Iris pigment epithelial cell (primary cell): ENCODE measurements at places on chromosomes 6 and 20.
A peak's percentile ranks its signal among the peaks of the same experiment; 100 is the strongest.

GRCh38 chr6:142458836-142459235 is 157.0 kb downstream of the ADGRG6 start:
- no peak for DNase-seq

- peak; percentile 11 for DNase-seq
Observed at GRCh38 chr20:61353261-61354000, 101.4 kb downstream of the CDH4 start.

GRCh38 chr6:20811109-20811761 is 277.0 kb downstream of the CDKAL1 start:
- peak; percentile 99 for DNase-seq

DNA sequence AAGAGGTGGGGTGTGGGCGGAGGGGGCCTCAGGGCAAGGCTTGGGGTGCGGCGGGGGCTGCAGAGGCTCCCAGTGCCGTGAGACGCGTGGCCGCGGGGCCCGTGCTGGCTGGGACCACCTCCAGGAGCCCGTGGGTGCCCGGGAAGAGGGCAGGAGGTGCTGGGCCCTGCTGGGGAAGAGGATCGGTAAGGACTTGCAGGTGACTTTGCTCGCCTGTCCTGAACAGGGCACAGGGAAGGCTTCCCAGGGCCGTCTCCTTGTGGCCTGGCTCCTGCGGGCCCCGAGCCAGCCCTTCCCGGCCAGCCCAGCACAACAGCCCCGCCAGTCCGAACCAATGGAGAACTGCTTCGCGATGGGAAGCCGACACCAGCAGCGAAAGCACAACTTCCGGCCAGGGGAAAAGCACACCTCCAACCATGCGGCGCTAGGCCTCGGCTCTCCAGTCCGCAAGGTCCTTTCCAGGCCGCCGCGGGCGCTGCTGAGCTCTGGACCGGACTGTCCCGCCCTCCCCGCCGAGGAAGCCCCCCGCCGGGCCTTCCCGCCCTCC is 32.3 kb downstream of the IRF4 start:
- DNase-seq, result no peak

DNA sequence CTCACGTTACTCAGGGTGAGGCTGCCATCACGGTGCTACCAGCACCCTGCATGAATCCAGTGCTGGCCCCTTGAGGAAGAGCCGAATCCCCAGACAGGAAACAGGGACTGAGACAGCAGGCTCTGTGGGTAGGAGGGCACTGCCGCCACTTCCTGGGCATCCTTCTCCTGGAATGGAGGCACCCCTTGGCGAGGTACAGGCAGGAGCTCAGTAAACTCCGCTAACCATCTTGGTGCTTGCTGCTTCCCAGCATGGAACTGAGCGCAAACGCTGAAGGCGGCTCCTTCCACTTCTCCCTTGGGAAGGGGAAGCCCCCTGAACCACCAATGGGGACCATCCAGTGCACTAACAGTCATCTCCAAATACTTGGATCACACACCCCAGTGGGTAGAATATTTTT is 13.5 kb upstream of the CCDC167 start:
- DNase-seq, result no peak

DNA sequence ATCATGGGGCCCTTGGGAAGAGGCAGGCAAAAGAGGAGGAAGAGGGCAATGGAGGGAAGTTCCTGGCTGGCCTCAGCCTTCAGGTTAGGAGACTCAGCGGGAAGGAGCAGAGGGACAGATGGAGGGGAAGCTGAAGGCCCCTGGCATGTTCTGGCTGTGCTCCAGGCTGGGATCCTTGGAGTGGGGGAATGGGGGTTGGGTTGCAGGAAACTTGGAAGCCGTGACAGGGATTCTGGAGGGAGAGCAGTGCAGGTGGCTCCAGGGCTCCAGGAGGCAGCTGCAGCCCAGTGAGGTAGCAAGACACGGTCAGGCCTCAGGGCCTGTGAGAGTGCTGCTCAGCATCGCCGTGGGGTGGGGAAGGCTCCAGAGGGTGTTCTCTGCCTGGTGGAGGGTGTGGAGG is 64.6 kb upstream of the SCP2D1 start:
- no peak for DNase-seq

DNA sequence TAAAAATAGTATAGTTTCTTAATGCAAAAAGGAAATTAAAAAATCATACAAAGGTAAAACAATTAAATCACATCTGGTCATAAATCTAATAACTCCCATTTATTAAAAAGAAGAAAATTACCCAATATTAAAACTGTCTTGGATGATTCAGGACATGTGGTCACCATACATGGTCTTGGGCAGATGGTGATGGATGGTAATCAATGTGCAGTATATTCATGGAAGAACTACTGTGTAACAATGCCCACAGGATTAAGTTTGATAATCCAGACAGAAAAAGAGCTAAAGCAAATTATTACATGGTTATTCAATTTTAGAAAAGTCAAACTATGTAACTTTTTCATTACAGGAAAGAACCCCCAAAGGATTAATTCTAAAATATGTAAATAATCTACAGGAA is 480.6 kb downstream of the QKI start:
- no peak for DNase-seq

DNA sequence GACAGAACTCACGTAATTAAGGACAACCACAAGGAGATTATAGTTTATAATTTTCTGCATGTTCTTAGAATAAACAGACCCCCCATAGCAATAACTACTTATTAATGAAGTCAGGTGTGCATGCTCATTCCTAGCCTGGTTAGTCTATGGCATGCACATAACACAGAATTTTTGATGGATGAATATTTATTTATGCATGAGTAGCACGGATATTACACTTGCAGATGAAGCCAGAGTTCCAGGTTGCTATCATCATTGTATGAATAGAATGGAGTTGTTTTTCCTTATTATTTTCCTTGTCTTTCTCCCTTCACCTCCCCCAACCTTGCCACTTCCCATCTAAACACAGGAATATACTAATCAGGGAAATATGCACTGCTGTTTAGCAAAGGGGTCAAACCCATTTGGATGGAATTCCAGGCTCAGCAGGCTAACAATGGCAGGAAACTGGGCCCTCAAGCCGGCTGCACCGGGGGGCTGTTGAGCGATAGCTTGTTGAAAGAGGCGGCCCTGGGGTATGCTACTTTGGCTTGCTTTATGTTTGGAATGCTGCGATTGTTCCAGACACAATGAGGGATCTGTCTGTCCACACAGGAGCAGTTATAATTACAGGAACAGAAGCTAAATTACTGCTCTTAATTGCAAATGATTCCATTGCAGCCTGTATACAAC is 112.6 kb downstream of the TMEM170B start:
- peak; percentile 63 for DNase-seq

- DNase-seq, result no peak
Observed at GRCh38 chr6:92188016-92188415, 1231.3 kb downstream of the EPHA7 start.

- DNase-seq, result peak; percentile 32
Observed at GRCh38 chr6:127539272-127539671, 20.1 kb upstream of the MTCL3 start.

DNA sequence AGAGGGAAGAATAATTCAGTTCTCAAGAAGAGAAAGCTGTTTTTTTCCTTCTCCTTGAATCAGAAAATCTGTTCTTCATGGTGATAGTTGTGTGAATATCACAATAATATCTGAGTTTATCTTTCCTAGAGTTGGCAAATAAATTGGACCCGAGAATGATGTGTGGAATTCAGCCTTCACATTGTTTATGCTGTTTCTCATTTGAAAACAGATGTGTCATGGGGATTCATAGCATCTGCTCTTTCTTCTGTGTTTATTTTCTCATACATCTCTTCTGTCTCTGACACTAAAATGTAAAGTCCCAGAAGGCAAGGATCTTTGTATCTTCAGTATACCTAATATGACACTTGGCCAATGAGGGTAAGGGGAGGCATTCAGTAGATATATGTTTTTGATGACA is 103.6 kb upstream of the SGK1 start:
- peak; percentile 89 for DNase-seq

GRCh38 chr6:159045801-159046200 is 1.0 kb upstream of the TAGAP start:
- no peak for DNase-seq

DNA sequence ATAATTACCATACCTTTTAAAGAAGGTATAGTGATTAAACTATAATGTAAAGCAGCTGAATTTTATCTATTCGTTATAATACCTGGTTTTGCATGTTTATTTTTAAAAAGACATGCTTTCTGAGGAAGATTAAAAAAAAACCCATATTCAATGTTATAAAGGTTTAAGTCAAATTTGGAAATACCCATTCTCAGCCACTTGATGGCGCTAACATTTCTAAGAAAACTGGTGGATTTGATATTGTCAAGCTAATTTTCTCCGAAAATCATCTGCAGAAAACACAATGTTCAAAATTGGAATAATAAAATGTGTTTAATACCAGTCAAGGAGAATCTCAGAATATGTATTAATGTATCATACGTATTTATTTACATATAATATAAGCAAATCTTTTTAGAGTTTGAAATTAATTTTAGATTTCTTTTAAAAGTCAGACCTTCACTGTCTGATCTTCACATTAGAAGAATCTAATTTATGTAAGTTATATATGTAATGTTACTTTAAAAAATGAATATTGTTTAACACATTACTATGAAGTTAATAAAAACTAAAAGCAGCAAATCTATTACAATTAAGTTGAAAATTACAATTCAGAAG is 35.0 kb downstream of the SHPRH start:
- peak; percentile 52 for DNase-seq

DNA sequence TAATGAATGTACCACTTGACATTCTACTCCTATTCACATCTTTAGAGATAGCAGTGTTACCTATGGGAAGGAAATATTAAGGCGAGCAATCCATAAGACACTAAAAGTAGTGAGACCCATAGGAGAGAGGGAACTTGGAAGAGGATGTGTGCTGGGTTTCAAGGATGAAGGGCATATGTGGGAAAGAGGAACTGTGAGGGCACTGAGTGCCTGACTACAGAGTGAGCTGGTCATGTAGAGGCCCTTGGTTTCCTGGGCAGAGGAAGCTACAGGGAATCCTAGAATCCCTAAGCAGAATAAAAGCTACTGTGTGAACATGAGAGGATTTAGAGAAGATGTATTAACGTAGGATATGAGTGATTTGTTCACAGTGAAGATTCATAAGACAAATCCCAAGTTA is 262.8 kb downstream of the FARS2 start:
- no peak for DNase-seq

- DNase-seq, result peak; percentile 77
Observed at GRCh38 chr6:2103765-2104523, 141.5 kb downstream of the GMDS start.

DNA sequence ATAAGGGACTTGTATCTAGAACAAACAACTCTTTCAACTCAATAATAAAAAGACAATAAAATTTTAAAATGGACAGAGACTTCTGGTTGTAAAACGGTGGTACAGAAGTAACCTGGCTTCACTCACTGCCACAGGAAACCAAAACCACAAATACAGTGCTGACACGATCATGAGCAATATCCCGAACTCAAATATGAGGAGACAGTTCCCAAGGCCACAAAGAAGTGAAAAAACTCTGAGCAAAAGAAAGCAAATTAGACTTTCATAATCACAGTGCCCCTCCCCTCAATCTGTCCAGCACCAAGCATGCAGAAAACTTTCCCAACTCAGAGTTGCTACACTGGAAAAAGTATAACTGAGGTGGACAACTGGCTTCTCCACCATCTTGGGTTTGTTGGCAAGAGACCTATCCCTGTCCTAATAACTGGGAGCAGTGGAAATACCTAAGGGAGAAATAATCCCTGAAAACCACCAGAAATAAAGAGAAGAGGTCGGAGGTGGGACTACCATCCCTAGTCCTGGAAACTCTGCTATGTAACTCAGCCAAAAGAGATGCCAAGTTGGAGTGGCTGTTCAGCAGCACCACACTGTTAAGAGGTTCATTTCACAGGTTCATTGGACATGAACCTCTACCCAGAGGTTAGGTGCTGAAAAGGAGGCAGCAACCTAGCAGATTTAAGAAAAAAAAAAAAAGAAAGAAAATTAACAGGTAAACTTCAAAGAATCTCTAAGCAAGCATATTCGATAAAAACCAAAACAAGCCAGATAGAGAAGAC is 55.5 kb downstream of the REV3L start:
- peak; percentile 91 for DNase-seq

GRCh38 chr6:147244832-147245231 is 40.6 kb downstream of the STXBP5 start:
- DNase-seq, result no peak

DNA sequence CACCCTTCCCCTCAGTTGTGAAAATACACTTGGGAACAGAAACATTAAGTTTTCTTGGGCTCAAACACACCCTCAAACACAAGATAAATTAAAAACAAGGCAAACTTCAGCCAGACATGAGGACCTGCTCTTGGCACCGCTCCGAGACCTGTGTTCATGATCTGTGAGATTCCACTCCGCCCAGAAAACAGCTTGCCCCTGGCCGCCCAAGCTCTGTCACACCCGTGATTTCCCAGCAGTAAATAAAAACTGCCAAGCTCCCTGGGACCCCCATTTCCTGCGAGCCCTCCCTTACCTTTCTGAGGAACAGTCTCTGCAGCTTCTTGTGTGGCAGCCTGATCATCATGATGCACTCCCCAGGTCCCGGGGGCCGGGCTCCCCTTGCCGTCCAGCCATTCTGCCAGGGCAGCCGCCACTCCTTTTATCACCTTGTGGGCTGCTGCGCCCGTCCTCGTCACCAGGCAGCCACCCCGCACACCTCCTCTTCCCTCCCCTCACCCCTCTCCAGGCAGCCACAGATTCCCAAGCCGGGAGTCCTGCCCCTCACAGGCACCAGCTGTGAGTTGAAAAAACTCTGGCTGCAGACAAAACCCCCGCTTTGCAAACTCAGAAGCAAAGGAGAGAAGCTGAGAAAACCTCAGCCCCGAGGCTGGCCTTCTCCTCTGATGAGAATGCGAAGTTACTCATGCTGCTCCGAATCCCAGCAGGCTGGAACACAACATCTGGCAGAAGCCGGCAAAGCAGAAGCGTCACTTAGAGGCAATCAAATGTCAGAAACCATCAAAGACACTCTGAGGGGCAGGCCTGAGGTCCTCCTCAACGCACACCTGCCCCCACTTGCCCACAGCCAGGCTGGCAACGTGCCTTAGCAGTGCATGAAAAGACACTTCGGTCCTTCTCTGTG is 130.4 kb upstream of the RPS6KA2 start:
- DNase-seq, result peak; percentile 41

DNA sequence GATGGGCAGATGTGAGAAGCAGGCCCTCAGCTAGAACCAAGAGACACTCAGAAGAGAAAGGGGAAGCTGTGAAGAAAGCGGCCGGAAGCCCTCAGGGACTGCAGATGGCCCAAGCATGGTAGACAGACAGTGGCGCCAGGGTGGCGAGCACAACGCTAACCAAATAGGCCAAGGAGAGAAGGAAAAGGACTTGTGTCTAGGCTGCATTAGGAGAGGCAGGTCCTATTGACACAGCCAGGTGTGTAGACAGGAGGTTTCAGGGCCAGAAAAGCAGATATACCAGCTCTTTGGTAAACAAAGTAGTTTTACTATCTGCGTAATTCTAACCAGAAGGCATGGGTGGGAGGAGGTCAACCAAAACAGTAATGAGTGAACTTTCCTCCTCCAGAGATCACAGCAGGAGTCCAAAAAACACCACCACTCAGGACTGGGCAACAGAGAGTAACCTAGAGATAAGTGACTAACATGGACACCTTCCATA is 15.8 kb upstream of the MAP7 start:
- DNase-seq, result no peak

DNA sequence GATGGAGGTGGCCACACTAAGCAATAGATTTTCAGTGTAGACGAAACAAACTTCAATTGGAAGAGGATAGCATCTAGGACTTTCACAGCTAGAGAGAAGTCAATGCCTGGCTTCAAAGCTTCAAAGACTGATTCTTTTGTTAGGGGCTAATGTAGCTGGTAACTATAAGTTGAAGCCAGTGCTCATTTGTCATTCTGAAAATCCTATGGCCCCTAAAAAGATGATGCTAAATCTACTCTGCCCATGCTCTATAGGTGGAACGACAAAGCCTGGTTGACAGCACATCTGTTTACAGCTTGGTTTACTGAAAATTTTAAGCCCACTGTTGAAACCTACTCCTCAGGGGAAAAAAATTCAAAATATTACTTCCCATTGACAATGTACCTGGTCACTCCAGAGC is 226.7 kb downstream of the BCAS1 start:
- DNase-seq, result no peak
